ENCODE measurements at places on chromosomes 7 and 10.
A peak's percentile ranks its signal among the peaks of the same experiment; 100 is the strongest.

DNA sequence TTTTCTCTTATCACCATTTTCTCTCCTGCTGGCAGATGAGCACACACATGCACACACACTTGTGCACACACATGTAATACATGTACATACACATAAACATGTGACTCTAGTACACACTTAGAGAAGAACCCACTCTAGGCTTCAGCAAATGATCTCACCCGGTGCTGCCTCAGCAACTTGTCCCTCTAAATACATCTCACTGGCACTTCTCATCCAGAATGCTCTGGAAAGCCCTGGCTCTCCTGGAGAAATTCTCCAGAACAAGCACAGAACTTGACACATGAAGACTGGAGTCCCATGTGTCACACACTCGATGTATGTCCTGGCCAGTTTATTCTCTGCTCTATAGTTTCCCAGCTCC is 254.9 kb downstream of the ELMO1 start:
- no peak for DNase-seq

- peak; percentile 40 for DNase-seq
Measured at GRCh38 chr7:132546366-132547127, 29.7 kb downstream of the PLXNA4 start.

DNA sequence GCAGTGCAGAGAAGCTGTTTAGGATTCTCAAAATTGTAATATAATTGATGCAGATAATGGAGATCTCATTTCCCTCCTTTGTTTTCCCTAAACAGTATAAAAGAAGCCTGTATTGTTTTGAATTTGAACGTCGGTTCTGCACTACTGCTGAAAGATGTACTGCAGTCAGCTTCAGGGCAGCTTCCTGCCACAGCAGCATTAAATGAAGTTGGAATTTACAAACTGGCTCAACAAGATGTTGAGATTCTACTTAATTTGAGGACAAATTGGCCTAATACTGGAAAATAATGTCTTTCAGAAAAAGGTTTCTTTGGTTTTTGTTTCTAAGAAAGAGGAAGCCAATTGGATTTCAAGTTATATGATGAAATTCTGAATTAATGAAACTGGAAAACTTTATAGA is 14.3 kb downstream of the EFCAB10 start:
- DNase-seq, result no peak

DNA sequence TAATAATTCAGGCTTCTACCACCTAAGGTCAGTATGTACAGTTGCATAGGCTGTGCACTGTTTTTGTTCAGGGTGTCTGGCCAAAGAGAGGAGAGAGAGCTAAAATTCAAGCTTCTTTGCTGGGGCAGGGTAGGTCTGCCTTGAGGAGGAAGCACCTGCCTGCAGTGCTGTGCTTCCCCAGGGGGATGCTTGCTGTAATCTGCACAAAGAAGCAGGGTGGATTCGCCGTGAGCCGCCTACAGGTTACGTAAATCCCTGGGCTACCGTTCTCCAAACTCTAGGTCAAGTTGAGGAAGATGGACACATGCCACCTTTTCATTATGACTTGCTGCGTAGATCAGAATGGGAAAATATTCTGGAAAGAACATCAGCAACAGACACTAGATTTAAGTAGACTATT is 543.3 kb downstream of the TNS3 start:
- no peak for DNase-seq

DNA sequence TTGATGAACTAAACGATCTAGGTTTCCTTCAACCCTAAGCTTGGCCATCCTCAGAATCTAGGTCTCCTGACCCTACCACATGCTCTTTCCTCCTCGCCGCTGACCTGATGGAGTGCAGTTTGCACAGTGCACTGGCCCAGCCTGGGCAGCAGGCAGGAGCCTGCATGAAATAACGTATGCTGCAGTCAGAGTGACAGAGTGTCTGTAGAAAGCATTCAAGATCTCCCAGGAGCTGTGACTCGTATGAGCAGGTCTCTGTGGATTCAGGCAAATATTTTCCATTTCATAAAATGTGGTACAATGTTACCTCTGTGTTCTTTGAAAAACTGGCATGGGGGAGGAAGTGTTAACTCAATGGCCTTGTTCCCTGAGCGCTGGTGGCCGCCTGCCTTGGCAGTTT is 441.8 kb downstream of the RPS24 start:
- no peak for DNase-seq

- no peak for DNase-seq
Measured at GRCh38 chr7:607938-608337, 88.3 kb upstream of the PDGFA start.

DNA sequence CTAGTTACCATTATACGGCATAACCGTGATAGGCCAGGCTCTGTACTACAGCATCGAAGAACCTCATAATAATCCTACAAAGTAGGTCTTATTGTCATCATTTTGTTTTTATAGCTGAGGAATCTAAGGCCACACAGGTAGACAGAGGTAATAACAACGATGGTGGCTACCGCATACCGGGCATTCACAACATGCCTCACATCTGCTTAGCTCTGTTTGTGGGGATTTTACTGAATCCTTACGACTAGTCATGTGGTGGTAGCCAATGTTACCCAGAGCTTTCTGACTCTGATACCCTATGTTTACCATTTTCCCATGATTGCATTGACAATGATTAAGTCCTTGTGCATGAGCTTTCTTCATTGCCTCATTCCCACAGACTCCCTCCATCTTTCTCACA is 269.4 kb downstream of the TCF7L2 start:
- no peak for DNase-seq

GRCh38 chr7:70093205-70093904 is 495.1 kb downstream of the AUTS2 start:
- DNase-seq, result no peak
